ENCODE measurements at places on chromosomes 6 and 20. TPM values are rescaled to one million over a fixed set of nuclear protein-coding genes. Genes with fewer than 3 reads are reported as not detected.

GRCh38 chr6:69775941-69776340 lies 20.9 kb downstream of the LMBRD1 start:
- no peak for DNase-seq

DNA sequence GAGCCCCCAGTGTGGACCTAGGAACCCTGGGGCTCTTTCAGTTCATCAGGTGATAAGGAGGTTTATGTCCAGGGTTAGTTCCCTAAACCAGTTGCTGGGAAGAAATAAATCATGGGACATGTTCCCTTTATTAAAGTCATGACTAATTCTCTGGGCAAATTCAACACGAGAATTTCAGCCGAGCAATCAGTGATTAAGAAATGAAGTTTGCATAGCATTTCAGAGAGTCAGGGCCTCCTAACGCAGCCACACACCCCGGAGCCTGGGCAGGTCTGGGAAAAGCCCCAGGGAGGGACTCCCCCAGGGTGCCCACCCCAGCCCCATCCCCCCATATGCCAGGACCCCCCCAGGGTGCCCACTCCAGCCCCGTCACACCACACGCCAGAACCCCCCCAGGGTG lies 20.1 kb downstream of the SLCO4A1 start:
- no peak for DNase-seq

GRCh38 chr6:95208621-95209020 lies 368.7 kb upstream of the MANEA start:
- DNase-seq = no peak

- DNase-seq = no peak
Measured at GRCh38 chr6:131910219-131910589, 41.0 kb downstream of the CCN2 start.

- DNase-seq = no peak
Measured at GRCh38 chr6:146410851-146411595, 132.6 kb upstream of the RAB32 start.

The DNAH8 gene
- 0.11 TPM for total RNA-seq

GRCh38 chr6:47263268-47263667 lies 46.4 kb downstream of the TNFRSF21 start:
- no peak for DNase-seq

- no peak for DNase-seq
Measured at GRCh38 chr6:125814481-125814880, 23.7 kb downstream of the NCOA7 start.

DNA sequence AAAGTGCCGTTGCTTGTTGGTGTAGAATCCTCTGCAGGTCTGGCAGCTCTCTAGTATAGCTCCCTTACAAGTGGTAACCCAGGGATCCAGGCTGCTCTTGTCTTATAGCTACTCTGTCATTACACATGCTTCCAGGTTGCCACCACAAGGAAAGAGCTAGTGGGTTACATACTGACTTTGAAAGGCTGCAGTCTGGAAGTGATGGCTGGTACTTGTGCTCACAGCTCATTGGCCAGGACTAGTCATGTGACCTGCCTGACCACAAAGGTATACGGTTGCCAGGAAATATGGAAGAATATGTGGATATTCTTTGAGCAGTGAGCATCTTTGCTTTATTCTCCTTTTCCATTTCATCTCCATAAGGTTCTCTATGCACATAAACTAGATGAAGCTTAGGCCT lies 46.0 kb downstream of the RREB1 start:
- no peak for DNase-seq

Measured in thyroid gland (tissue), 4 donors.